Neural progenitor cell (in vitro differentiated cells): ENCODE measurements at places on chromosomes 7 and 10. TPM values are rescaled to one million over a fixed set of nuclear protein-coding genes. Genes with fewer than 3 reads are reported as not detected.

DNA sequence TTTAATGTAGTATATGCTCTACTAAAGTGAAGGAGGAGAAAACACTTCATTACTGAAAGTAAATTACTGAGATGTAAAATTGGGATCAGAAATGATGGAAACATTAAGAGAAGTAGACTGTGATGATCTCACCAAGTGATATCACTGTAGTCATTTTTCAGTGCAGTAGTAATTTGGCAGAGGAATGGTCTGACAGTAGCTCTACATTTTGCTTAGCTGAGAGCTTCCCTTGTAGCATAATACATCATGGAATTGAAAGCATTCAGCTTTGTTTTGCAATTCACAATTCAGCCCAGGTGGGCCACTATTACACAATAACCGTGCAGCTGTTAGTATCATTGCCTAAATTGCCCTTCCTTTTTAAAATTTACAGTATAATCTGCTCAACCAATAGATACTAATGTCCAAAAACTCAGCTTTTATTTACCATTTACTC is 19.4 kb upstream of the CABCOCO1 start:
- DNase-seq: peak; percentile 7

Gene GATA3
- 0.09 TPM in 1 of 2 replicates, not detected in the other for total RNA-seq

Gene BLOC1S2
- 58.3 and 87.1 TPM in 2 replicates for total RNA-seq

- DNase-seq: no peak
Observed at GRCh38 chr7:102165136-102165535, 121.5 kb upstream of the SH2B2 start.

- no peak for DNase-seq
Observed at GRCh38 chr10:130190737-130191115, 54.5 kb downstream of the GLRX3 start.

Gene TRPV5
- total RNA-seq: not detected in 2 replicates

Gene ANKRD2
- not detected in 2 replicates for total RNA-seq

Gene SEMA3D
- 0.99 TPM in 2 replicates for total RNA-seq

- DNase-seq: no peak
Observed at GRCh38 chr10:120161111-120161510, 268.6 kb downstream of the SEC23IP start.
